Activated T-cell treated with anti-CD3 and anti-CD28 coated beads for 24 hours (primary cell): ENCODE measurements at places on chromosomes 12 and 14.

- DNase-seq, result no peak
Observed at GRCh38 chr14:89212386-89213235, 204.4 kb downstream of the FOXN3 start.

DNA sequence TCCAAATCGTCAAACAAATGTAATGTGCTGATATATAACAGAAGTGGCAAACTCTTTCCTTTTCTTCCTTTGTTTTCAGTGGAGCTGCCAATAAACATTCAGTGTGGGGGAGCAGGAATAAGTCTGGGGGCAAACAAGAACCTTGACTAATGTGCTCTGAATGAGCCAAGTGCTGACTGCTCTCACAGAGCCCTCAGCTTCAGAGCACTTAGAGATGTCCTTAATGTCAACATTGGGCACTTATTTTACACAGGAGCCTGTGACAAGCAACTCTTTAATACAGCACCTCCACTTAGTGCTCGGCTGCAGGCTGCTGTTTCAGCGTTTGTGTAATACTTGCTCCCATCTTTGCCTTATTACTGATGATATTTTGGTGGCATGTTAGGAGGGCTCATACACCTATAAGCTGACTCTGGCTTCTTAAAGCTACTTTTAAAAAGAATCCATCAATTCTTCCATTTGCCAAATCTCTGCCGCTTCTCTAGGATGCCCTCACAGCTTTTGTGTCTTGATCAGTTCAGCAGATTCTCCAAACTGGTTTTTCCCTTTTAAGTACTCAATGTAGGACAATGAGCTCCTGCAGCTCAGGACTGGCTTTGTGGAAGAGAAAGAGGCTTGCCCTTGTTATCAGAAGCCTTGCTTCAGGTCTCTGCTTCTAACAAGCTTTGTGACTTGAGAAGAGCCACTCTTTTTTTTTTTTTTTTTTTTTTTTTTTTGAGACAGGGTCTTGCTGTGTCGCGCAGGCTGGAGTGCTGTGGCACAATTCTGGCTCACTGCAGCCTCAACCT lies 206.6 kb downstream of the MON2 start:
- DNase-seq, result no peak

- DNase-seq, result no peak
Observed at GRCh38 chr12:27382924-27383323, 50.3 kb downstream of the BMAL2 start.

- no peak for DNase-seq
Observed at GRCh38 chr14:61553730-61554641, 141.3 kb upstream of the HIF1A start.

GRCh38 chr14:32358781-32359180 lies 29.7 kb downstream of the AKAP6 start:
- no peak for DNase-seq

GRCh38 chr12:113195598-113195997 lies 10.1 kb downstream of the RITA1 start:
- DNase-seq, result no peak

DNA sequence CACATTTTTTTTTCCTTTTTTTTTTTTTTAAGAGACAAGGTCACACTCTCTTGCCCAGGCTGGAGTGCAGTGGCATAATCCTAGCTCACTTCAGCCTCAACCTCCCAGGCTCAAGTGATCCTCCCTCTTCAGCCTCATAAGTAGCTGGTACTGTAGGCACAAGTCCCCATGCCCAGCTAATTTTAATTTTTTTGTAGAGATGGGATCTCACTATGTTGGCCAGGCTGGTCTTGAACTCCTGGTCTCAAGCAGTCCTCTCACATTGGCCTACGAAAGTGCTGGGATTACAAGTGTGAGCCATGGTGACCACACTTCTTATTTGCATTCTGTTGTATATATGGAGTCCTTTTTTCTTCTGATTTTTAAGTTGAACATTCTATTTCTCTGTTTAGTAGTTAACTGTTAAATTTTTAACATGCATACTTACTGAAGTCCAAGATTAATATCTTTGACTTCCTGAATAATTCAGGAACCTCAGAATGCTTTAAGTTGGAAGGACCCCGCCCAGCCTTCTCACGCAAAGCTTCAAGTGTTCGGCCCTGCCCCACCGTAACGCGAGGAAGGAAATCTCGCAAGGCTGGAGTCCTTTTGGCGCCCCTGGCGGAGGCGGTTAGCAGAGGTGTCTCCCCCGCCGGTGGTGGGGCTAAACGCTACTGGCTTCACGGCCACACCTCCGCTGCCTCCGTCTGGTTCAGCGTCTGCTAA lies 21.6 kb downstream of the SPATS2 start:
- peak; percentile 41 for DNase-seq

DNA sequence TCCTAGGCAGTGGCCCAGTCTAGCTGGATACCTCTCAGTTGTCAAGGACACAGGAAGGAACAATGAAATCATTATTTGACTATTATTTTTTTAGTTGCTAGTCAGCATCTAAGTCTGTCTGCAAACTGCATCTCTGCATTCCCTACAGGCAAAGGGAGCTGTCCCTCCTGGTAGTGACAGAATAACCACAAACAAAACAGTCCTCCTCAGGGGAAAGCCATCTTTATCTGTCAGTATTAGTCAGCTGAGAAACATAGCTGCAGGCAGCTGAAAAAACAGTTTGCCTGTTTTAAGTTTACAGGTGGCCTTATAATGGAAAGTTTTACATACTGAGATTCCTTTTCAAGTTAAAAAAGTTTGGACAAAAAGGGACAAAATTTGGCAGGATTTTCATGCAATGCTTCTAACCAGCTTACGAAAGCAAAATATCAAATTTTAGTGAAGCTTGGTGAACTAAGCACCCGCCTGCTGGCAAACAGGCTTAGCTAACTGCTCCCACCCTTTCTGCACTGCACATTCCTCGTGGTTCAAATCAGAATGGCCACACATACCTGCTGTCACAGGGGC lies 29.5 kb downstream of the SLC25A21 start:
- DNase-seq, result no peak

DNA sequence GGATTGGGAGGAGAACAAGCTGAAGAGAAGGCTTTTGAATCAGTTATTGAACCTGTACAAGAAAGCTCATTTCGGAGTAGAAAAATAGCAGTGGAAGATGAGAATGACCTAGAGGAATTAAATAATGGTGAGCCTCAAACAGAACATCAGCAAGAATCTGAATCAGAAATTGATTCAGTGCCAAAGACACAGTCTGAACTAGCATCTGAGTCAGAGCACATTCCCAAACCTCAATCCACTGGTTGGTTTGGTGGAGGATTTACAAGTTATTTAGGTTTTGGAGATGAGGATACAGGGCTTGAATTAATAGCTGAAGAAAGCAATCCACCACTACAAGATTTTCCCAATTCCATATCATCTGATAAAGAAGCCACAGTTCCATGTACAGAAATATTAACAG lies 13.5 kb downstream of the MIA2 start:
- no peak for DNase-seq

DNA sequence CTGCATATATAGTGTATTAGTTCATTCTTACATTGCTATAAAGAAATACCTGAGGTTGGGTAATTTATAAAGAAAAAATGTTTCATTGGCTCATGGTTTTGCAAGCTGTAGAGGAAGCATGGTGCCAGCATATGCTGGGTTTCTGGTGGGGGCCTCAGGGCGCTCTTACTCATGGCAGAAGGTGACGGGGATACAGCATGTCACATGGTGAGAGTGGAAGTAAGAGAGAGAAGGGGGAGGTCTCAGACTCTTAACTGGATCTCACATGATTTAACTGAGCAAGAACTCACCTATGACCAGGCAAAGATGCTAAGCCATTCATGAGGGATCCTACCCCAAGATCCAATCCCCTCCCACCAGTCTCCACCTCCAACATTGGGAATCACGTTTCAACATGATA lies 15.9 kb upstream of the PAWR start:
- DNase-seq, result no peak

DNA sequence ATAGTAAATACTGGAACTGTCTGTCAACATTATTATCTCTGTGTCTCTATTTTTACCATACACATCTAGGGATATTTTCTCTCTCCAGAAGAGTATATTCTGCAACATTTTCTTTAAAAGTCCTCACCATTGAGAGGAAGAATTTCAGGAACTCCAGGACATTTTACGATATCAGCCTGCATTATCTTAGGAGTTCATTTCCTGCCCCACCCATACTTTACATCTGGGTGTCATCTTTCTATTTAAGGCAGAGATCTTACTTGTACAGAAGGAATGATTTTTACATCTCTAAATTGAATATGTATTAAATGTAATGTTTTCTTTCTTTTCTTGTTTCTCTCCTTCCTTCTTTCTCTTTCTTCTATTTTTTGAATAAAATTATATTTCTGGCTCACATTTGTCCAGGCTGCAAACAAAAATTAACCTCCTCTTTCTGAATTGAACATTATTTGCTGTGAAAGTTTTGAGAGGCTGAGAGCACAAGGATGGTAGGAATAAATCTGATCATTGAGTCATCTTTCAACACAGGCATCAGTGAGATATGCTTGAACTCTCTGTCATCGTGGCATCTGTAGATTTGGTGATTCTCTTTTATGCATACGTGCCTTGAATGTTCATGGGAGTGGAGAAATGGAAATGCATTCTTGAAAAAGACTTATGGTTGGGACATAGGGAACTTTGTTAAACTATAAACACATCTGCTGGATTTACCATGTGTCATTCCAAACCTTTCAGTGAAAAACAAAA lies 753.6 kb downstream of the SLC16A7 start:
- no peak for DNase-seq

DNA sequence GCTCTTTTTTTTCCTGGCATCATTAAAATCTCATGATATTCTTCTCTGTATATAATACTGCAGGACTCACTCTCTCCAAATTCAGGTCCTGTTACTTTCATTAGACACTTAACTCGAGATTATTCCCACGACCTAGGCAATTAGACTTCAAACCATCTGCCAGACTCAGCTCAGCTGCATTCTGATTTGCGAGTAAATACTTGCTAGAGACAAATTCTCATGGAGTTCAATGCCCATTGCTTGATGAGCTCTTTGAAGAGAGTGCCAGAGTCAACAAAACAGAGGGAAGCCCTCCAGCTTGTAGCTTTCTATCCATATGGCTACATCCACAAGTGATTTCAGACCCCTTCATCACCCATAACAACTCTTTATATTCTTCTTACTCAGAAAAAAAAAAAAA lies 88.3 kb downstream of the GTF2A1 start:
- no peak for DNase-seq

- DNase-seq, result no peak
Observed at GRCh38 chr12:25723921-25724491, 170.9 kb upstream of the LMNTD1 start.

DNA sequence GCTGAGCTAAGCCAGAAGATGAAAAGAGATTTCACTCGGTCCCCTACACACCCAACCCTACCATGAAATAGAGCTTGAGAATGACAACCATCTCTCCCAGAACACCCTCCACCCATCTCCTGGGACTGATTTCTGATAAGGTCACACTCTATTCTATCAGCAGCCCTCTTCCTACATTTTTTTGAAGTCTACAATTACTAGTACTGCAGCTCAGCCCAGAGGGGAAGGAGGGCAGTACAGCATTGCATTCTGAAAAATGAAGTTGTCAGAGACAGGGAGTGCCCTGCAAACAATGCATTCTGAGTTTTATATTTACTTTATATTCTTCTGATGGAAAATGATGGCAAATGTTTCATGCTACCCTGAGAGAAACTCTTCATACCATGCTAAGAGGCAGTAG lies 318.5 kb downstream of the BCAT1 start:
- no peak for DNase-seq

- no peak for DNase-seq
Observed at GRCh38 chr14:80930836-80931389, 10.6 kb downstream of the CEP128 start.

DNA sequence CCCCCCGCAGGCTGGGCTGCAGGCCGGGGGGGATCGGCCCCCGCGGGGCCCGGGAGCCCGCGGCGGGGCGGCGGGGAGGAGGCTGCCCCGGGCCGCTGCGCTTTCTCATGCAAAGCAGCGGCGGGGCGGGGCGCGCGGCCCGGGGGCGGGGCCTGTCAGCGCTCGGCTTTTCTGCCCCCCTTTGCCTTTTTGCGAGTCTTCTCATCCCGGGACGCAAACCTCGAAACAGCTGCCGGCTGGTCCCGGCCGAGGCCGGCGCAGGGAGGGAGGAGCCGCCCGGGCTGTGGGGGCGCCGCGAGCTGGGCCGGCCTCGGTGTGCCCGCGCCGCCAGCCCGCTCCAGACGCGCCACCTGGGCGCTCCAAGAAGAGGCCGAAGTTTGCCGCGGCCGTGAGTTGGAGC lies at the start of gene FZD10:
Gene FZD10 (plus strand): TSS at position 198 of the 400 bp plus-strand sequence. CDS start 479 bp downstream, outside the sequence.
- peak; percentile 14 for DNase-seq

GRCh38 chr12:47722941-47723631 lies 2.2 kb downstream of the ENDOU start:
- DNase-seq, result no peak

DNA sequence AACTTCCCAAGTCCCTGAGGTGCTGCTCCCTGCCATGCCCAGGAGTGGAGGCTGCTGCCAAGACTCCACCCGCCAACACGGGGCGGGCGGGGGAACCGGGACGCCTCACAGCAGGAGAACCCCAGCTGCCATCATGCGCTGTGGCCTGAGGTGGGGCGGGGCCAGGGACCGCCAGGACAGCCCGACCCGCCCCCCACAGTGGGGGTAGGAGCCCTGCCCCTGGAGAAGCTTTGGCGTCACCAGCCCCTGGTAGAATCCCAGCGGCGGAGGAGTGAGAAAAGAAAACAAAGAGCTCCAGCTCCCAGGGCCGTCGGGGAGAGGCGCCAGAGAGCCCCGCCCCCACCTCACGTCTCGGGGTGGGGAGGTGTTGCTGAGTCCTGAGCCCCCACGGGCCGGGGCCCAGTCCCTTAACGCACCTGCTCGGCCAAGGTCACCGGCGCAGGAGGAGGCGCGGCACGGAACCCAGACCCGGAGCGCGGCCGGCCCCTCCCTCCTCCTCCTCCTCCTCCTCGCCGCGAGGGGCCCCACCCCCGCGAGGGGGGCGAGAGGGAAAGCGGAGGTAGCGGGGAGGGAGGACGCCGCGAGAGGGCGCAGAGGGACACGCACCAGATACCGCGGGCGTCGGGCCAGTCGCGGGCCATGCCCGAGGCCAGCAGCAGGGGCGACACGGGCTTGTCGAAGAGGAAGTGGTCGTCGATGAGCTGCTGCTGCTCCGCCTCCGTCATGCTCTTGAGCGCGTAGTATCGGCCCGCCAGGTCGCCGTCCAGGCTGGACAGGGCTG lies 1.8 kb downstream of the CKB start:
- DNase-seq, result peak; percentile 38

GRCh38 chr14:88269806-88270420 lies 53.2 kb downstream of the KCNK10 start:
- DNase-seq, result no peak

DNA sequence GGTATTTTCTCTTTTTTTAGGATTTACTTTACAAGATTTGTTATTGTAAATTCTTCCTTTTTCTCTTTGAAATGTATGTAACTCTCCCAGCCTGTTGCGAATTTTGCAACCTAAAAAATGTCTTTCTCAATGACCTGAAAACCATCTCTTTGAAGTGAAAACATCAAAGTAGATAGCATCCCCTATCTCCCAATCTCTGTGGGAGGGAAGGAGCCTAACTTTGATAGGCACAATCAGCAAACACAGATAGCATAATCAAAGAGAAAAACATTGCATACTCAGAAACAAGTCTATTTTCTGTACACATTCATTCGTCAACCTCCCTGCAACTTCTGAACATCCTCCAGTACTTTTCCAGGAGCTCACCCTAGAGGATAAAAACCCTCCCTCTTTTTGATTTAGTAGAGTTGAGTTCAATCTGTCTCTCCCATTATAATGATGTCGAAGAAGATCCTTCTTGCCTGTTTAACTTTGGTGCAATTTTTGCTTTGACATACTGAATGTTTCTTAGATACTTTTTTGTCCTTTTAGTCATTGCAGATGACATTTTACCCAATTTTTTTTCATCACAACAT lies 849.2 kb upstream of the LRFN5 start:
- DNase-seq, result no peak

GRCh38 chr12:1779783-1780182 lies 40.6 kb upstream of the LRTM2 start:
- DNase-seq, result no peak

GRCh38 chr12:41663598-41664265 lies 475.6 kb downstream of the PDZRN4 start:
- no peak for DNase-seq
